ENCODE measurements at places on chromosomes 12 and 14. TPM values are rescaled to one million over a fixed set of nuclear protein-coding genes. Genes with fewer than 3 reads are reported as not detected.

GRCh38 chr12:12523229-12523628, 39.4 kb downstream of the DUSP16 start:
- no peaks in the 10 kb centered on the region for H3K27me3 ChIP-seq
- no peak overlapping the region for H3K27ac ChIP-seq
- H3K4me1 ChIP-seq: peaks cover 6% of the 10 kb centered on the region
- H3K36me3 ChIP-seq: no peaks in the 10 kb centered on the region
- H3K4me3 ChIP-seq: no peak overlapping the region
- no peak for DNase-seq

DNA sequence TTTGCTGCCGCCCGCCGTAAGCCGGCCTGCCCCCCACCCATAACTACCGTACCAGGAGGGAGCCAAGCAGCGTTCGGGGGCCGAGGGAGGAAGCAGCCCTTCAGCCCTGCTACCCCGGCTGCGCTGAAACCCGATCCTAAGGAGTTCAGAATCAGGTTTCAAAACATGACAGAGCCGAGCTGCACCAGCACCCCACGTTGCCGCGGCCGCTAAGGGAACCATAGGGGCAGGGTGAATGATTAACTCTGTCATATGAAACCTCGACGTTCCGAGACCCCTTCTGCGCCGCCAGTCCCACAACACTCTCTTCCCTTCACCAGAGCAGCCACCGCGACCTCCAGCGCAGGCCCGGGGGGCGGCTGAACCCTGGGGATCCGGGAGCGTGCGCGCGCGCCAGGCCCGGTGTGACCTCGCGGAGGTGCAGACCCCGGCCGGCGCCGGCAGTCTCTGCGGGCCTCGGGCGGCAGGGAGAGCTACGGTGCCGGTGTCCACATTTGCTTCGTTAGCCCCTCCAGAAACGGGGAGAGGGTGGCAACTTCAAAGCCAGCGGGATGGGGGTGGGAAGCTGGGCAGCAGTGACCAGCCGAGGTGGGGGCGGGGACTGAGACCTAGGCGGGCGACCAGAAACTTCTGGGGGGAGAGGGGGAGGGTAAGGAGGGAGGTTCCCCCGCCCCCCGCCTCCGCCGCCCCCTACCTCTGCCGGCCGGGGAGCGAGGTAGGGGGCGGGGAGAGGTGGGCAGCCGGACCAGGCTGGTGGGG, 1.6 kb downstream of the SIX4 start:
- peaks cover 11% of the 10 kb centered on the region for H3K4me1 ChIP-seq
- no peak overlapping the region for H3K27ac ChIP-seq
- DNase-seq: peak; percentile 71
- peak overlapping the region; percentile 92 for H3K4me3 ChIP-seq

- H3K27ac ChIP-seq: no peak overlapping the region
- no peaks in the 10 kb centered on the region for H3K4me1 ChIP-seq
- H3K4me3 ChIP-seq: no peak overlapping the region
Measured at GRCh38 chr14:24535737-24536136, 27.7 kb upstream of the CMA1 start.

GRCh38 chr12:94874518-94875302, 128.8 kb downstream of the NDUFA12 start:
- peak overlapping the region; percentile 20 for H3K27ac ChIP-seq
- peaks cover 58% of the 10 kb centered on the region for H3K27me3 ChIP-seq
- peaks cover 9% of the 10 kb centered on the region for H3K36me3 ChIP-seq

CACNA1C gene
- total RNA-seq: not detected

GRCh38 chr14:71591231-71591630, 341.0 kb upstream of the RGS6 start:
- no peak for DNase-seq
- no peak overlapping the region for H3K27ac ChIP-seq
- H3K4me1 ChIP-seq: no peaks in the 10 kb centered on the region
- H3K27me3 ChIP-seq: no peaks in the 10 kb centered on the region

DNA sequence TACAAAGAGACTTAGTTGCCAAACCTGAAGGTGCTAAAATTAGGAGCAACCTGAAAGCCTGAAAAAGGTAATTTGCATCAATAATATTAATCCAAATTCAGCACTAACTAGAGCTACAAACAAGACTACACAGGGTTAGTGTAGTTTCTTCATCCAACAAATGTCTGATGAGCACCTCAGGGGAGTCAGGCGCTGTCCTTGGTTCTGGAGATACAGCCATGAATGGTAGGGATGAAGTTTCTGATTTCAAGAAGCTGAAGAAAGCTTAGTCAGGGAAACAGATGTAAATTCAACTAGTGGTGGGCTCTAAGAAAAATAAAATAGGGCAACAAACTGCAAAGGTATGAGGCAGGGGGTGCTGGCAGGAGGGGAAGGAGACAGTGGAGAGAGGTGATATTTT, 266.3 kb downstream of the GLT1D1 start:
- H3K4me1 ChIP-seq: no peaks in the 10 kb centered on the region
- H3K36me3 ChIP-seq: no peaks in the 10 kb centered on the region
- H3K27ac ChIP-seq: no peak overlapping the region
- H3K27me3 ChIP-seq: no peaks in the 10 kb centered on the region
- DNase-seq: no peak
- H3K4me3 ChIP-seq: no peak overlapping the region

DNA sequence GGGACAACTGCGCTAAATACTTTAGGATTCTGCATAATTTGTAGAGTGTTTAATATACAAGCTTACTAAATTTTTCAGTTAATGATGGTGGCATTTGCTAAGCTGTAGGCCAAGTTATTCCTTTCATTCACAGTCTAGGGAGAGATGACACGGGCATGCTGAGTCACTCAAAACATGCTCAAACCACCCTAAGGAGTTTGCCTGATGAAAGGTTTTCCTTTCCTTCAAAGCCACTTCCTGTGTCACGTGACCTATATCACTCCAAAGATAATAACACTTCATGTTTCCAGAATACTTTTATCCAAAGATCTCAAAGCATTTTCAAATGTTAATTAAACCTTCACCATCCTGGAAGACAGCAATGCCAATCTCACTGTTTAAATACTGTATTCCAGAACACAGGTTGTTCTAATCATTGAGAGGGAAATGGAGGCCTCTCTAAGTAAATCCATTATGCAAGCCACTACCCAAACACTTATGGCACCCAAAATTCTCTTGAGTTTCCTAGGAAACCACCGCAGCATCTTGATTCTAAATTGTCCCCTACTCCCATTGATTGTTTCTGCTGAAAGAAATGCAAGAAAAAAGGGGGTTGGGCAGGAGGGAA, 207.0 kb upstream of the CDKN3 start:
- H3K27ac ChIP-seq: no peak overlapping the region
- H3K27me3 ChIP-seq: no peaks in the 10 kb centered on the region
- no peaks in the 10 kb centered on the region for H3K36me3 ChIP-seq

REP15 gene
- total RNA-seq: 0.78 TPM

DNA sequence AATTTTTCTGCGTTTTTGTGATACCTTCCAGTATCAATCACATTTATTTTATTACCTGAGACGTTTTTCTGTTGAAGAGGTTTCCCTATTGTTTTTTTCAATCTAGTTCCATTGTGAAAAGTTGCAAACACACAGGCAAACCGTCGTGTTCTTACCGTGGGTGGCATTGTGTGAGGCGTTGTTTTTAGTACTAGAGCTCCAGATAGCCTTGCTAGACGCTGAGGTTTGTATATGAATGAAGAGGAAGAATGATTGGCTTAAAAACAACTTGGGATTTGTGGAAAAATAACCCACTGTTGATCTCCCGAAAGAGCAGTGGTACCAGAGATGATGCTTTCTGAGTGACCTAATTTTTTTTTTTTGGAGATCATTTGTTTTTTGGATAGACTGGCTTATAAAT, 1.0 kb downstream of the SOCS4 start:
- peaks cover 32% of the 10 kb centered on the region for H3K4me1 ChIP-seq
- no peaks in the 10 kb centered on the region for H3K27me3 ChIP-seq
- no peak for DNase-seq
- H3K4me3 ChIP-seq: peak overlapping the region; percentile 89

GRCh38 chr14:36588119-36588518, 5.7 kb upstream of the NKX2-8 start:
- peaks cover 37% of the 10 kb centered on the region for H3K27me3 ChIP-seq
- no peaks in the 10 kb centered on the region for H3K36me3 ChIP-seq
- H3K27ac ChIP-seq: no peak overlapping the region
- H3K4me1 ChIP-seq: no peaks in the 10 kb centered on the region
- H3K4me3 ChIP-seq: no peak overlapping the region

PNN gene
- total RNA-seq: 93.1 TPM

DNA sequence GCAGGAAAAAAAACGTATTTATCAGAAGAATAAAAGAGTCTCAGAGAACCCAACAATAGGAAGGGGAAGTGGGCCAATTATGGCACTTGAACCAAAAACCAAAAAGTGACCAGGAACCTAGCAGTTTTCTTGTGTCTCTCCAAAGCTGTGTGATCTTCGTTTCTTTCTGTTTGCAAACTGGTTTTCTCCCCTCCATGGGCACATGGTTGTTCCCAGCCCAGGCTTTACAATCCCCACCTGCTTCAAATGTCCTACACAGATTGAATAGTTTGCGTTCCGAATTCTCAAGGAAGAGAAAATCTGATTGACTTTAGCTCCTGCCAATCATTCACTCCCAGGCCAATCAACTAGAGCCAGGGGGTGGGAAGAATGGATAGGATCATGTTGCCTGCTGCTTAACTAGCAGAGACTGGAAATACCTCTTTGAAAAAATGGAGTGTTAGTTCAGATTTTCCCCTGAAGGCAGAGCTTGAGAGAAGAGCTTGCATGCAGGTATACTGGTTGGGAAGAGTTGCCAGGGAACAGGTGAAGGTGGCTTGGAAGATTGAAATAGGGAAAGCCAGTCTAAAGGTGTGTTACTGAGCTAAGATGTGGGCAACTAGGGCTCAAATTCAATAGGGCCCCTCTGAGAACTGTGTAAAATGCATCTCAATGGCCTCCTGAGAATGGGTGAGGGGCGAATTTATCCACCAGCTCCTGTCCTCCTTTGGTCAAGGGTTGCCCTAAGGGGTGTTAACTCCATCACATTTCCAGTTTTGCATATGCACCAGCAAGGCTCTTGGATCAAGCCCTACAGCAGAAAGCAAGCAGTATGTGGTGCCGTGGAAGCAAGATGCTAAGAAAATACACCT, 106.4 kb upstream of the SRRM4 start:
- peak; percentile 25 for DNase-seq
- no peaks in the 10 kb centered on the region for H3K27me3 ChIP-seq
- H3K27ac ChIP-seq: no peak overlapping the region
- H3K36me3 ChIP-seq: peaks cover 6% of the 10 kb centered on the region
- H3K4me3 ChIP-seq: no peak overlapping the region
- H3K4me1 ChIP-seq: no peaks in the 10 kb centered on the region

DNA sequence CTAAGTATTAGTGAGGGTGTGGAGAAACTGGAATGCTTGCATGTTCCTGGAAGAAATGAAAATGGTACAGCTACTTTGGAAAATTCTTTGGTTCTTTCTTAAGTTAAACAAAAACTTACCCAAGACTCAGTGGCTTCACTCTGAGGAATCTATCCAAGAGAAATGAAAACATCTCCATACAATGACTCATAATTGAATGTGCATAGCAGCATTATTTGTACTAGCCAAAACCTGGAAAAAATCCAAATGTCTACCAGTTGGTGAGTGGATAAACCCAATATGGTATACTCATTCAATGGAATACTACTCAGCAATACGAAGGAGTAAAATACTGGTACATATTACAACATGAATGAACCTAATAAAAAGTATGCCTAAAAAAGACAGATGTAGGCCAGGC, 18.0 kb upstream of the CRACR2A start:
- H3K36me3 ChIP-seq: no peaks in the 10 kb centered on the region
- DNase-seq: no peak
- H3K4me1 ChIP-seq: peaks cover 12% of the 10 kb centered on the region
- no peak overlapping the region for H3K27ac ChIP-seq
- H3K4me3 ChIP-seq: no peak overlapping the region
- H3K27me3 ChIP-seq: no peaks in the 10 kb centered on the region

DNA sequence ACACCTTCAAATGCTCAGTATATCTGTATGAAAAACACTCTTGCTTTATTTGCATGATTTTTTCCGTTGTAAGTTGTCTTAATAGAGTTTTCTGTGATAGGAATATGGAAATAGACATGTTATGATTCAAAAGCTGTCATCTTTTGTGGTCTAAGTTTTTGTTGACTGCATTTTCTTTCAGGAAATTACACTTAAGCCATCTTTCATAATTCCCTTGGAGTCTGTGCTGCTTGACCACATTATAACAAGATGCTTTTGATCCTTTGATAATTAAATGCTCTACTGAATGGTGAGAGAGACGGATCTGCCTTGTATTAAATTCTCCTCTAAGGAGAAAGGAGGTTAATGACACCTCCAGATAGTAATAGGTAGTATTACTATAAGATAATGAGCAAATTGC, 272.8 kb upstream of the DAAM1 start:
- DNase-seq: no peak
- peaks cover 2% of the 10 kb centered on the region for H3K27me3 ChIP-seq
- no peak overlapping the region for H3K4me3 ChIP-seq
- H3K27ac ChIP-seq: no peak overlapping the region
- H3K4me1 ChIP-seq: no peaks in the 10 kb centered on the region

DNA sequence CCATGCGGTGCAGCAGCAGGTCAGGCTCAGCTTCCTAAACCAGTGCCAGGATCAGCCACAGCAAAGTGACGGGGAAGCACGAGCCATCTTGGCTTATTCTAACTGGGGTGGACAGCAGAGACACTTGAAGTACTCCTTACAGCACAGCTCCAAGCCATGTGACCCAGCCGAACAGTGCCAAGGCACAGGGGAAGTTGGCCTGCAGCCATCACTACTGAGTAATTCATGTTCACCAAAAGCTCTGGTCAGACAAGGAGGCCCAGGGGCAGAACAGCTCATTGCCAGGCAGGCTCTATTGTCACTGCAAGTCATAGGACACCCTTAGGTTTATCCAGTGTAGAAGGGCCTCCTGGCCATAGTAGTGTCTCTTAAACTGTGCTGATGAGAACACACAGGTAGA, 23.4 kb upstream of the SLC35F4 start:
- H3K27me3 ChIP-seq: peaks cover 17% of the 10 kb centered on the region
- H3K4me1 ChIP-seq: no peaks in the 10 kb centered on the region
- no peaks in the 10 kb centered on the region for H3K36me3 ChIP-seq
- no peak overlapping the region for H3K4me3 ChIP-seq

DNA sequence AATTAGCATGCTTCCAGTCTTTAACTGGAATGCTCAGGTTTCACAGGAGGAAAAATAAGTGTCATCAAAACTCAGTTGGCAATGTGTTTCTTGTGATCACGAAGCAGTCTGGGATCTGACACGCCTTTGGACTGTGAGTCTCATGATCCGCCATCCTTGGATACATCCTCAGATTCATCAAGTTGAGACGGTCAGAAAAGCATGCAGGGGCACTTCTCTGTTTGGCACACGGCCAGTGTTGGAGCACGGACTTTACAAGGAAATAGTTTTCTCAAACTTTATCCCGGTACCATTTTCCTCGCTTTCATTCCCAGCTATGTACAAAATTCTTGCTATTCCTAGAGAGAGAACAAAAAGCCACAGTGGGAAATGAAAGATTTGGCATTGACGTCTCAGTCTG, 88.4 kb upstream of the PARP11 start:
- peaks cover 80% of the 10 kb centered on the region for H3K27me3 ChIP-seq
- no peaks in the 10 kb centered on the region for H3K36me3 ChIP-seq
- H3K4me1 ChIP-seq: no peaks in the 10 kb centered on the region
- H3K27ac ChIP-seq: no peak overlapping the region

GRCh38 chr12:3328081-3328480, 162.9 kb upstream of the PRMT8 start:
- DNase-seq: no peak
- no peaks in the 10 kb centered on the region for H3K36me3 ChIP-seq
- H3K4me1 ChIP-seq: no peaks in the 10 kb centered on the region
- H3K4me3 ChIP-seq: no peak overlapping the region
- H3K27me3 ChIP-seq: peaks cover 83% of the 10 kb centered on the region
